ENCODE measurements at places on chromosomes 6 and 20.
A peak's percentile ranks its signal among the peaks of the same experiment; 100 is the strongest.

- DNase-seq = no peak
These were observed 191.2 kb downstream of the MANEA start for GRCh38 chr6:95768539-95768938.

DNA sequence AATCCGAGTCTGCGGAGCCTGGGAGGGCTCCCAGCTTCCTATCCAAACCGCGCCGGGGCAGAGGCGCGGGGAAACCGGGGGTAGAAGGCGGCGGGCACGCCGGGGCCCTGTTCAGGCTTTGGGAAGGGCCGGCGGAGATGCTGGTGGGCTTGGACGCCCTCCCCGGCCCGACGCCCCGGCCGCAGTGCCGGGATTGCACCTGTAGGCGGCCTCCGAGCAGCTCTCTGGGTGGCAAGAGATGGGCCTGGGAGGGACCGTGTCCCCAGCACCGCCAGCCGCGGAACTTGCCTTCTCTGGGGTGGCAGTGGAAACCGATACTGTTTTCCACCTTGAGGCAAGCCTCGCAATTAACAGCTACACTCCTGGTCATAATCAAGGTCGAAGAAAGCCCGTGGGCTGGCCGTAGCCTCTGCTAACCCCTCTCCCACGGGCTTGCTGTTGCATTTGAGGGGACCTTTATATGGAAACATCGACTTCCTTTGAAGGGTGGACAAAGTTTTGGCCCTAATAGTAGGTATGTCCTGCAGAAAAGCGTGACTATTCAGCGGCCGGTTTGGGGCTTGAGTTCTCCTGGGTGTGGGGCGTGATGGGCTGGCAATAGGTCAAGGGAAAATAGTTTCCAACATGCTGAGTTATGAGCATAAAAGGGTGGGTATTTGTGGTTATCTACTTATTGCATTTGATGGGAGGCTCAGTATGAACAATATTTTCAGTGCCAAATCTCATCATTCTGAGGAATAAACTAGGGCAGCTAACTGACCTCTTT lies 1.1 kb upstream of the JAG1 start:
- DNase-seq = peak; percentile 44

- DNase-seq = no peak
These were observed 5.9 kb downstream of the PXDC1 start for GRCh38 chr6:3745566-3746118.

GRCh38 chr6:43295456-43295855 lies 2.6 kb upstream of the SLC22A7 start:
- DNase-seq = no peak

DNA sequence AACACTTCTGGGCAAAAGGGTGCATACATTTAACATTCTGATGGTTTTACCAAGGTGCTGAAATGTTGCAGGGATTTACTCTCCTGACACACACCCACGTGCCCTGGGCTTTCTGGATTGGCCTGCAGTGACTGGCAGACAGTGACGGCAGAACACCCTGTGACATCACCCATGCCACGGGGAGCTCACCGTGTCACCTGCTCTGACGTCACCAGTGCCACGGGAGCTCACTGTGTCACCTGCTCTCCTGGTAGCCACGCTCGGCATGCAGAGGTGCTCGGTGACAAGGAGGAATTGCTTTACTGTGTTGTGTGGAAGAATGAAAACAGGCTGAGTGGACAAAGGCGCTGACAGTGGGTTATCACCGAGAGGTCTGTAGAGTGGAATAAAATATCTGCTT lies 99.3 kb downstream of the RAMACL start:
- no peak for DNase-seq

GRCh38 chr6:3102875-3103274 lies 15.6 kb upstream of the BPHL start:
- DNase-seq = no peak

- DNase-seq = no peak
These were observed 9.4 kb downstream of the MMP24 start for GRCh38 chr20:35235881-35236280.

DNA sequence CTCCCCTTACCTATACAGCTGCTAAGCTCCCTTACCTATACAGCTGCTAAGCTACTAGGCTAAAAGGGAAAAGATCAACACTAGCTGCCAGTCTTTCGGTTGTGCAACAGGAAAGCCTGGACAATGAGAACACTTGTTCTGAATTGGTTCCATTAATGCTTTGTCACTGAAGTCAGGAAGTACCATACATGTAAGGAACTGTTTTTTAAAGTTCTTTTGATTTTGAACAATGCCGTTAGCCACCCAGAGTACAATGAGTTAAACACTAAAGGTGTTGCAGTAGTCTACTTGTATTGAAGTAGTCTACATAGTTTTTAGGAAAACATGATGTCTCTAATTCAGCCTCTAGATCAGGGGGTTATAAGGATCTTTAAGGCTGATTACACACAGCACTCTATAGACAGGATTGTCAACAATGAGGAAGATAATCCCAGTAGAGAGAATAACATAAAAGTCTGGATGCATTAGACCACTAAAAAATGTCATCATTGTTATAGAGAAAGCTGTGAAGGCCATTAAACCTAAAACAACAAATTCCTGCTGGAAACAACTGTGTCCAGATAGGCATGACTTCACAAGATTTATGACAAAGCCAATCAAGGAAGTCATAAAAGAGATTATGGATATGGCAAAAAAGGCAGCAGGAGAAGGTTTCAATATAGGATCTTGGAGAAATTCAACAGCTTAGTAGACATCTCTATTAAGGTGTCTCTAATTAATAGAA lies 306.3 kb downstream of the PHF3 start:
- no peak for DNase-seq

DNA sequence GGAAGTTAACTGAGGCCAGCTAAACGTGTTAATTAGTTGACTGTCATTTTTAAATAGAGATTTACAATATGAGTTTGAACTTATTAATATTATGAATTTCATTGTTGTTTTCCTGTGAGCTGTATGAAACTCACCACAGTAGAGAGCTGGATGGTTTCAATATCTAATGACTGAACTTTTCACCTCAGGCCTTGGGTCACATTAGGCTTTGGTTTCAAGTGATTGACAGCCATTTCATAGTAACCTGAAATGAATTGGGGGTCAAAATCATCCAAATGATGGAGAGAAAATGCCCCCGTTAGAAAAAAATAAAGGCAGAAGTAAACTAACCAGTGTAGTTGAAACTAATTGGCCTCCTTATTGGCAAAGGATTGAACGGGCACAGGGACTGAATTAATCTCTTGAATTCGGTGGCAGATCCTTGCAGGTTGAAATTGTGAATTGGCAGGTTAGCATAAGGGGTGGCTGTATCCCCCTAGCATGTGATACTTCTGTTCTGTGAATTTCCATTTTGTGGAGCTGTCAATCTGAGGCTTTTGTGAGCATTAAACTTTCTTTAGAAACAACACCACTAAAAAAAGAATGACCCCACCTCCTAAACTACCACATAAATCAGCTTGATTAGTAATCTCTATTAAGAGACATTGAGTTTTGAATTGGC lies 155.1 kb upstream of the MMS22L start:
- DNase-seq = no peak

DNA sequence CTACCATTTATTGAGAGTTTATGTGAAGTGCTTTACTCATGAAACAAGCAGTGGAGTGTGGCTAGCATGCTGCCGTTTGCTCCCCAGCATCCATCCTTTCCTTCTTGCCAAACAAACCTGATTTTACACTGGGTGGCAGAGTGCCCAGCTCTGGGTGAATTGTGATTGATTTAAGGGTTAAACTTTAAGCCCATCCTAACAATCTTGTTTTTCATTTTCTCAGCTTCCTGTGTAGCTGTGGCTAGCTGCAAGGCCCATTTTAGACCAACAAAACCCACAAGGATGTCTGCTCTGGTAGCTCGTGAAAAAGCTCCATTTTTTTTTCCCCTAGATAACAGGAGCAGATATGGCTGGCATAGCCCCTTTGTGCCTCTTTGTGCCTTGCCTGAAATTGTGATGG lies 77.7 kb upstream of the KCNG1 start:
- no peak for DNase-seq

DNA sequence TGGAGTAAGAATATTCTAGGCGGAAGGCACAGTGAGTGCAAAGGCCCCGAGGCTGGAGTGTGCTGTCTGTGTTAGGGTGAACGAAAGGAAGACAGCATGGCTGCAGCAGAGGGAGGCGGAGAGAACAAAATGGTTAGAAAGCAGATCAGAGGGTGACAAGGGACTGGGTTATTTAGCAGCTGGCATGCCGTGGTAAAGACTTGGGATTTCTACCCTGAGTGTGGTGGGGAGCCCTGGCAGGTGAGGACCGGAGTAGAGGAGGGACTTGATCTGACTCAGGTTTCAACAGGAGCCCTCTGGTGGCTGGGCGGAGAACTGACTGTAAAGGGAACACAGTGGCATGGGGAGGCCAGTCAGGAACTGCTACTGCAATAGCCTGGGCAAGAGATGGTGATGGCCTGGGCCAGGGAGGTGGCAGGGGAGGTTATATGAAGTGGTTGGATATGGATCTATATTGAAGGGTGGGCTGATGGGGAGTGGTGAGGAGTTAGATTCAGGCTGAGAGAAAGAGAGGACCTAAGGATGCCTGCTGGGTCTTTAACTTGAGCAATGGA lies 38.0 kb downstream of the PIM1 start:
- DNase-seq = peak; percentile 92

GRCh38 chr6:111609028-111609820 lies 3.5 kb upstream of the TRAF3IP2 start:
- DNase-seq = no peak

DNA sequence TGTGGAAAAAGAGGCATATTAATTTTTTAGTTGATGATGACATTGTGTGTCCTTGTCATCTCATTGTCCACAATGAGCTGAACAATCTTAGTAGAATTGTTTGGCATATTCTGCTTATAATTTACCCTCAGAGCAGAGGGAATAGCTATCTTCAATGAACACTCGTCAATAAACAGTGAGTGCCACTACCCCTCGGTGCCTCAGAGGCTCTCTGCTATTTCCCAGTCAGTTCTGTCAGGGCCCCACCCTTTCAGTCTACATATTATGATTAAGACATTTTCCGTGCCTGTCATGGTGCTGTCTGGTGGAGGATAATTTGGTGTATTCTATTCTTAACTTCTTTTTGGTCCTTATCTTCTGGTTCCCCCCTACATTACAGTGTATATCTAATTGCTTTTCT lies 31.2 kb downstream of the NUS1 start:
- no peak for DNase-seq

Measured in stimulated activated CD4-positive, alpha-beta T cell treated with anti-CD3 and anti-CD28 coated beads, Interleukin-1b, Interleukin-23, amount 100 ng/mL, for 48 hours (primary cell).